CD4-positive, alpha-beta T cell treated with Interleukin-15 for 1 hour (primary cell): ENCODE measurements at places on chromosomes 12 and 14.

- DNase-seq, result no peak
Observed at GRCh38 chr12:83739607-83740006, 1052.9 kb downstream of the TMTC2 start.

- no peak for DNase-seq
Observed at GRCh38 chr12:129870796-129871195, 33.0 kb downstream of the TMEM132D start.

DNA sequence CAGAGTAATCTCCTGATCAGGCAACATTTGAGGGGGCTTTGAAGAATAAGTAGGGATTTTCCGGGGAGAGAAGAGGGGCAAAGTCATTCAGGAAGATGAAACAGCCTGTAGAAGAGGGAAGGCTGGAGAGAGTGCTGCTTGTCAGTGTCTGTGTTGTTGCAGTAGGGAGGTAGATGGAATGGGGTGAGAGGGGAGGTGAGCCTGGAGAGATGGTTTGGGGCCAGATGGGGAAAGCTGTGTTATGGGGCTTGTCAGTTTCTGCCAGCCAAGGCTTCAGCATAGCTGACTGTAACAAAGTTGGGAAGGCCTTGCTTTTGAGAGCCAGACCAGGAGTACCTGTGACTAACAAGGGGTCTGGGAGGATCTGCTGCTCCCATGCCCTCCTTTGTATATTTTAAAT, 18.0 kb downstream of the BICD1 start:
- no peak for DNase-seq

GRCh38 chr12:4579305-4580102, 17.5 kb downstream of the DYRK4 start:
- DNase-seq, result no peak

DNA sequence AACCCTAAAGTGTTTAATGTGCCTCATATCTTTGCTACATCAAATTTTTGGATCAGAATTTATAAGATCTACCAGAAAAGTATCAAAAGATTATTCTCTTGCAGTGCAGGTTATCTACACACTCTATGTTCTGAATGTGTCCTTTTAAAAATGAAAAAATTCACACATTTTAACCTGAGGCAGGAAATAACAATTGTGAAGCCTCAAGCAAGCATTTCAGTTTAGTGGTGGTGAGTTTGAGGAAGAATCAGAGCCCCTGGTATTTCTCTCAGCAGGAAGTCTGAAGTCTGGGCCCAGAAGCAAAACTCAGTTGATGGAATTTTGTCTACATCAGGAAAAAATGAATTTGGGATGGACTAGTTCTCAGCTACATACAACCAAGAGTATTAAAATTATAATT, 137.0 kb upstream of the PZP start:
- DNase-seq, result no peak

DNA sequence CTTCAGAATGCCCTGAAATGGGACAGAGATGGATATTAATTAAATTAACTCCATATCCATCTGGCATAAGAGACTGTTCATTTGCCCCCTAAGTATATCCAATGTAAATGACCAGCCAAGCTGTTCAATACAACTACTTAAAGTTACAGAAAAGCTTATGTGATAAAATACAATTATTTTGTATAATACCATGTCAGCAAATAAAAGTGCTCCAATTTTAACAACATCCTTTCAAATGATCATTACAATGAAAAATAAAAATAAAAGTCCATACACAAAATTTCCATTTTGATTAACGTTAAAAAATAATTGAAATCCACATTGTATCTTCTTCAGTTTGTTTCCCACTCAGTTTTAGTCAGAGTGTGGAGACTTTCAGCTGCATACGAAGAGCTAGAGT, 5.7 kb downstream of the CLEC6A start:
- no peak for DNase-seq

DNA sequence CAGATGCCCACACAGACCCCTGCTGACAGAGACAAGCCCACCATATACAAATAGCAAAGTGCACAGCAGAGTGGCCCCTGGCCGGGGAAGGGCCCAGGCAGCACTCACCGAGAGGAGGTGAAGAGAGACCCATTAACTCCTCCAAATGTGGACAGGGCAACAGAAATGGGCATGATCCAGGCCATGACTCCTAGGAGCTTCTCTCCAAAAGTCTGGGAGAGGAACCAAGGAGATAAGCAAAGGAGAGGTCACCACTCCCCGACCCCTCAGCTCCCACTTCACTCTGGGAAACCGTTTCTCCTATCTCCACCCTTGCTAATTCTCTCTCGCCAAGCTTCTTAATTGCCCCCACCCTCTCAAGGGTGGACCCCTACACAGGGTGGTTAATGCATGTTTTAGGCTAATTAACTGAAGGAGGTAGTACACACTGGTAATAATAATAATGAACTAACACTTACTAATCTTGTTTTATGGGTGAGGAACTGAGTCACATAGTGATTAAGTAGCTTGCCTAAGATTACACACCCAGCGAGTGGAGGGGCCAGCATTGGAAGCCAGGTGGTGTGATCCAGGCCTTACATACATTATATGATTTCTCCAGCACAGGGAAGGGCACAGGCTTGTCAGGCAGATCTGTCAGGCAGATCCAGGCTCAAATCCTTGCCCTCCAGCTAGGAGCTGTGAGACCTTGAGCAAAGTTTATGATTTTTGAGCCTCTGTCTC, 18.9 kb upstream of the CEBPE start:
- no peak for DNase-seq

DNA sequence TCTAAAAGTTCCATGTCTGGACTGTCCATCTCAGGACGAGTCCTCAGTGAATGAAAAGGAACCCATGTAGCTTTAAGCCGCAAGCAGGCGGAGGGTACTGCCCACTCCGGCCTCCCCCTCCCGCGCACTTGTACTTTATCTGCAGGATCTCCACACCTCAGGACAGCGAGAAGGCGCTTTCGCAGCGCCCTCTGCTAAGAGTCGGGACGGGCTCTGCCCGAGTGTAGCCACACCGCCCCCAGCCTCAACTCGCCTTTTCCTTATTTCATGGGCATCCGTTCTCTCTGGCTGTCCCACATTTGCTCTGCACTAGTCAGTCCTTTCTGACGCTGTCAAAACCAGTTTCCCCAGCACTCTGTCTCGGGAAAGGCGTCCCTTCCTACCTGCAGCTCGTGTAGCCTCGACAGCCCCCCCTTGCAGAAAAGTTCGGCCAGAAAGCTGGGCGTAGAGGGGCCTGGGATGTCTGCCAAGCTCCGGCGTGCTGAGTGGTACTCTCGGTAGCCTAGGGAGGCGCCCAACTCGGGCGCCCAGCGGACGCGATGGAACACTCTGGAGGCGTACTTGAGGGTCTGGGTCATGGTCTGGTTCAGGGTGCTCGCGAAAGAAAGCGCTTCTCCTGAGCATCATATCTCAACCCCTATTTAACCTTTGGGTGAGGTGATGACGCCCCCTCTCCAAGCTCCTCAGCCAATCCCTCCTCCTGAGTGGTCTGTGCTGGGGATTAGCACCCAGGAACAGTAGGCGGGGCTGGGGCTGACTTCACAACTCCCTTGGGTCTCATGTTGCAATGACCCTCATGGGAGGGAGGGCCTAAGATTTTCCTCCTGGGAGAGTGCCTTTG, at the start of gene CYP27B1:
Gene CYP27B1 (minus strand): TSS at position 615 of the 841 bp plus-strand sequence. CDS start 37 bp downstream, at position 578.
- no peak for DNase-seq

- no peak for DNase-seq
Observed at GRCh38 chr12:88153959-88154358, 11.9 kb downstream of the TMTC3 start.

GRCh38 chr12:77667101-77667500, 163.6 kb upstream of the NAV3 start:
- DNase-seq, result no peak

DNA sequence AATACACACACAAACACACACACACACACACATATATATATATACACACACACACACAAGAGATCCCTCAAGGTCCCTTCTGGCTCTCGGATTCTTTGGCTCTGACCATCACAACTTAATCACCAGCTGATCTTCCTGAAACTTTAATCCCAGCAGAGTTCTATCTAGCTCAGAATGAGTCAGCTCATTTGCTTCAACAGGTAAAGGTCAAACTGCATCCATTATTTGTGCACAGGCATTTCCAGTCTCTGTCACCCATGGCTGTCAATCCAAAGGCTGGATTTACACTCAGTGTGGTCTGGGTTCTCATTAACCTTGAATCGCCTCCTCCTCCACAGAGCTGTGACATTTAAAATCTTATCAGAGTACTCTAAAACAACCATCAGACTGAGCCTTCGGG, 113.3 kb upstream of the TMPO start:
- no peak for DNase-seq

GRCh38 chr12:22437031-22437806, 102.7 kb upstream of the ST8SIA1 start:
- no peak for DNase-seq

- DNase-seq, result no peak
Observed at GRCh38 chr14:92074555-92074954, 31.8 kb downstream of the ATXN3 start.

DNA sequence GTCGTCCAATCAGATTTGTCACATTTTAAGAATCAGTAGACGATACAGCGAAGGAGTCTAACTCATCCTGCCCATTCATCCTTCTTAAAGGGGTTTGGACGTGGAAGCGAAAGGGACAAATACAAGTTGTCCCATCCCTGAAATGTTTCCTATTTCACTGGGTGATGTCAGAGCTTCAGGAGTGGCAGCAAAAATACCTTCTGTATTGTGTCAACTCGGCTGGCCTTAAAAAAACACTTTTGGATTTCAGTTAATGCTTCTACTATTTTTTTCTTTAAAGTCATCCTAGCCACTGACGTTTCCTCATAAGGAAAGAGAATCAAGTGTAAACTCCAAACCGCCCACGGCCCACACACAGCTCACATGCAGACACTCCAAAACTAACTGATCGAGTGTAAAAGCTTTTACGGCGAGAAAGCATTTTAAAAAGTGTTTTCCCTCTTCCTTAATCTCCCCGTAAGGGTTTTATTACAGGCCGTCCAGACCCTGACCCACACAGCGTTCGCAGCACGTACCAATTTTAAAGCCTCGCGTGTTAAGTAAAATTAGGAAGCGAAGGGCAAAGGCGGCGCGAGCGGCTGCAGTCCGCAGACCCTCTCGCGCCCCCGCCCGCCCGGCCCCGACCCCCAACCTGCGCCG, 593 bp downstream of the CFL2 start:
- no peak for DNase-seq

GRCh38 chr12:57491393-57492280, 3.8 kb downstream of the MARS1 start:
- no peak for DNase-seq

- DNase-seq, result no peak
Observed at GRCh38 chr12:936377-937345, 12.8 kb downstream of the RAD52 start.

DNA sequence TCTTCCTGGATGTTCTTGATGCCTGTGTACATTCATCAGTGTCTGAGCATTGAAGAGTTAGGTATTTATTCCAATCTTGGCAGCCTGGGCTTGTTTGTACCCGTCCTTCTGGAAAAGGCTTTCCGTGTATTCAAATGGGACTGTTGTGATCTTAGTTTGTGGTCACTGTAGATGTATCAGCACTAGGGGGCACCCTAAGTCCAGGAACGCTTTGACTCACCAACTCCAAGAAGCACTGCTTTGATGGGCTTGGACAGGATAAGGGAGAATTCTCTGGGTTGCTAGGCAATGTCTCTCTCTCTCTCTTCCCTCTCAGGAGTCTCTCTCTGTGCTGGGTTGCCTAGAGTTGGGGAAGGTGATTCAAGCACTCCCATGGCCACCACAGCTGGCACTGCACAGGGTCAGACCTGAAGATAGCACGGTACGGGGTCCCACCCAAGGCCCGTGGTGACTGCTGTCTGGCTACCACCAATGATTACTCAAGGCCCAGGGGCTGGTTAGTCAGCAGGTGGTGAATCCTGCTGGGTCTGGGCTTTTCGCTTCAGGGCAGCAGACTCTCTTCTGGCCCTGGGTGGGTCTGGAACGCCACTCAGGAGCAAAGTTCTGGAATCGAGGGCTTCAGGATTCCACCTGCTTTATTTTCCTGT, 211.1 kb upstream of the RGS6 start:
- no peak for DNase-seq

DNA sequence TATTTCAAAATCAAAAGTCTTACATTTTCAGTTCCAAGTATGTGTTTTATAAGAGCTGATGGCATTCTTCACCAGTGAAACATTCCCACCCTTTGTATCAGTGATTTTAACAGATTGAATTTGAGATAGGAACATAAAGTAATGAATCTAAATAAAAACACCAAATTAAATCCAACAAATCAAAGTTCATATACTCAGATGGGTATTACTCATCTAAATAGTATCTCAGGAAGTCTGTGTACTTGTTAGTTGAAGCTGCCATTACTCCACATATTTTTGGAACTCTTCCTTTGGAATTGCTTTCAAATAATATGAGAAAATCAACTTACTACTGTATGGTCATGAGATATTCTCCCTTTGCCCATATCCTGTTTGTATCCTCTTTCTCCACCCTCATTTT, 89.1 kb downstream of the MIA2 start:
- DNase-seq, result no peak

- no peak for DNase-seq
Observed at GRCh38 chr12:130162267-130162666, at the start of gene FZD10. FZD10 (plus strand) TSS chr12:130162464; CDS start chr12:130162943, 479 bp downstream.

DNA sequence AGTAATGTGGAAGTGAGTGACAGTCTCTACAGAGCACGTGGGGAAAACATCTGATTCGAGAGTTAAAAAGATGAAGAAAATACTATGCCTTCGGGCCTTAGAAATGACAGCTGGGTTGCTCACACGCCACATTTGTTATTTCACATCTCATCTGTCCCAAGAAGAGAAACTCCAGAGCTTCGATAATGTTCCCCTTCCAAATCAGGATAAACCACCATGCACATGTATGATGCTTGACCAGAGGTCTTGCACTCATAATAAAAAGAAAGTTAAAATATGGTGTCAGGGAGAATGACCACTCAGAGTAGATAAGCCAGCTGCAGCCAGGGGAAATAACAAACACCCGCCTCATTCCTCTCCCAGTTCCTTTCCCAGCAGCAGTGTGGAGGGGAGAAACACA, 34.6 kb downstream of the NIN start:
- DNase-seq, result no peak

GRCh38 chr12:5948696-5949095, 3.6 kb upstream of the ANO2 start:
- no peak for DNase-seq

DNA sequence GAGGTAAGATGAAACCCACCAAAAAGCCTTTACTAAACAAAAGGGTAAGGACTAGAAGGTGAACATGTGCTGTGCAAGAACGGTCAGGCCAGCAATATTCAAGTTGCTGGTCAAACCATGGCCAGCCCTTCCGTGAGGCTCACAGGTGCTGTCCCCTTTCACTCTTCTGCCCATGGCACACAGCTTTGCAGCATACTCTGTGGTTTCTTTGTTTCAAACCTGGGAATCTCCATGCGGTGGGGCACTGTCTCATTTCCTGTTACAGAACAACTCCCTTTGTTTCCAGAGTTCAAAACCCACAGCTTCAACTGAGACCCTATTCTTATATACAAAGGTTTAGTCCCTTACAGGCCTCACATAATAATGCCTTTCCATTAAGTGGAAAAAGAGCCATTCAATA, 1.7 kb upstream of the OVCH1 start:
- DNase-seq, result no peak

- DNase-seq, result no peak
Observed at GRCh38 chr14:51518711-51519110, 133.0 kb upstream of the FRMD6 start.
